ENCODE measurements at places on chromosomes 7 and 10.
A peak's percentile ranks its signal among the peaks of the same experiment; 100 is the strongest.

DNA sequence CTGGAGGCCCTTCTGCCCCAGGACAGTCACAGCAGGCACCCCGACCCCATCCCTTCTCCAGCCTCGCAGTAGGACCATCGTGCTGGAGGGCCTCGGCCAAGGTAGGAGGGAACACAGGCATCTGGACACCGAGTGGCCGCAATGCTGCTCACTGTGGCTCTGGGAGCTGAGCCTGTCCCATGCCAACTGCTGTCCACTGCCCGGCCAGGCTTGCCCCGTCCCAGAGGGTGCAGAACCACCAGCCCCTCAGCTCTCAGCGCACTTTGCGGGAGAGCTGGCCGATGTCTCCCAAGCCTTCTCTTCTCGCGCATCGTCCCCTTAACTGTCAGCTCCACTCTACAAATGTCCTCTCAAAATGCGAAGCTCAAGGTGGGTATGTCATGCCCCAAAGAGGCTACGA lies 197.2 kb downstream of the PTPRN2 start:
- DNase-seq = no peak

DNA sequence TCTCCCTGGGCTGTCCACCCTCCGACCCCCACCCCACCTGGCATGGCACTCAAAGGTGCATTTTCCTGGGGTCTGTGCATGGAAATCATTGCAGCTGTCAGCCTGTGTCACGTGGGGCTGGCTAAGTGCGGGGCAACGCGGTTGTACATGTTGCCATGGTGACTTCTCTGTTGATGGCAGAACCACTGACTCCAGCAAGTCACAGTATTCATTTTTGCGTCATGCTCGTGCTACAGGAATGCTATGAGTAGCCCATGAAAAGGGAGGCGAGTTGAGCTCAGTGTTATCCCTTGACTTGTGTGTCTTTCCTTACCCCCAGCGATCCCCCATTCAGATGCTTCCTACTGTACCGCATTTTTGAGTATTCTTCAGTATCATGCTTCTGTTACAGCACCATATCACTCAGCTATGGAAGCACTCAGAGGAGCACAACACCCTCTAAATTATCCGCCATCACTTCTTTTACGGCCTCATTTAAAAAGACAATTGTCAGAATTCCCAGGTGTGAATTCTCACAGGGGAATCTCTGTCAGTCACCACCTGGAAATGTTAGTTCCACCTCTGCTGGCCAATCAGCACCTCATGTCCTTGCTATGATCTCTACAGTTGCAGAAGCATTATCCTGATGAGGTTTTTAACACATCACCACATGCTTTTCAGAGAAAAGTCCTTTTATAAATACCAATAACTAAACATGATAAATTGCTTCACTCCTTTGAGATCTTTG lies 194.4 kb upstream of the C7orf33 start:
- no peak for DNase-seq

GRCh38 chr10:103800789-103801540 lies 54.4 kb downstream of the SH3PXD2A start:
- DNase-seq = no peak

DNA sequence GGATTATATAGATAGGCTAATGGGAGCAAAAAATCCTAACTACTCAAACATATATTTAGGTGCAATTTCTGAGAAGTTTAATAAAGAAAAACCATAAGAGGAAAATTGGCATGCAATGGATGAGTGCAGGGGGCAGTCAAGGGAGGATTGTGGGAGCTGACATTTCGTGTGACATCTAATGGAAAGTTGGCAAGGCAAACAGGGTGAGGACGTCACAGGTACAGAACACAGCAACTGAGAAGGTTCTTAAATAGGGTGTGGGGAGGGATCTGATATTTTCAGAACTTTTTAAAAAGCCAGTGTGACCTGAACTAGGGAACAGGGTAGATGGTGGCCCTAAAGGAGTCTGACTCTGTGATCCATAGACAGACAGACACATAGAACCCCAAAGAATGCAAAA lies 194.9 kb upstream of the GLI3 start:
- DNase-seq = no peak

DNA sequence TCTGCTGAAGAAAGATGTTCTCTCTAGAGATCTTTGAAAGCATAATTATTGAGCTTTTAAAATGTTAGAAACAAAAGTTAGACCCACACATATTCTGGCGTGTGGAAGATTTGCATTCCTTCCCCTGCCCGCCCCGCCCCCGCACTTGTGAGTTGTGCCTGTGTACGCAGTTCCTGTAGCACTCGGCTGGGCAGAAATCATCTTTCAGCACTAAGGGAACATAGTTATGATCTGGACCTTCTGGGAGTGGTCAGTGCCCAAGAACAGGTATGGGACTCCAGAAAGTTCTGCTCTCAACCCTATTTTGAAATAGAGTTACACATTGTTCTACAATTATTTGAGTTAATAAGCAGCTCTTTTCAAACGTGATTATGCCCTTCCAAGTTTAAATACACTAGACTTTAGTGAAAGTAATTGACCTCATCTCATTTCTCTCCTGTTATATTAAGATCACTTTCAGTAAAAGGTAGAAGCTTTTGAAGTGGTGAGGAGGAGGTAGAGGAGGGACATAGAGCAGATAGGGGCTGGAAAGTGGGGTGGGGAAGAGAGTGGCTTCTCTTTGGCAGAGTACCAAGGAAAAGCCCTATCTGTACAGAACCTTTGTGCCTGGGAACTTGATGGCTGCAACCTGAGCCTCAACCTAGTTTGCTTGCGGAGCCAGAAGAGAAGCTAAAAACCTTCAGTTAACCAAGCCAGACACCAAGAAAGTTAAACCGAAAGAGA lies 5.7 kb downstream of the BLVRA start:
- no peak for DNase-seq

- DNase-seq = no peak
Observed at GRCh38 chr7:35550831-35551230, 144.1 kb downstream of the HERPUD2 start.

GRCh38 chr10:100670828-100671479 lies 74.4 kb upstream of the PAX2 start:
- peak; percentile 81 for DNase-seq

GRCh38 chr7:110780712-110781111 lies 310.2 kb upstream of the LRRN3 start:
- DNase-seq = no peak

- no peak for DNase-seq
Observed at GRCh38 chr7:95628831-95629439, 32.6 kb upstream of the PDK4 start.

GRCh38 chr7:129702316-129702715 lies 90.8 kb downstream of the NRF1 start:
- no peak for DNase-seq

GRCh38 chr10:44824607-44825006 lies 86.5 kb upstream of the TMEM72 start:
- DNase-seq = no peak

- DNase-seq = no peak
Observed at GRCh38 chr10:118171861-118172260, 125.1 kb upstream of the RAB11FIP2 start.

DNA sequence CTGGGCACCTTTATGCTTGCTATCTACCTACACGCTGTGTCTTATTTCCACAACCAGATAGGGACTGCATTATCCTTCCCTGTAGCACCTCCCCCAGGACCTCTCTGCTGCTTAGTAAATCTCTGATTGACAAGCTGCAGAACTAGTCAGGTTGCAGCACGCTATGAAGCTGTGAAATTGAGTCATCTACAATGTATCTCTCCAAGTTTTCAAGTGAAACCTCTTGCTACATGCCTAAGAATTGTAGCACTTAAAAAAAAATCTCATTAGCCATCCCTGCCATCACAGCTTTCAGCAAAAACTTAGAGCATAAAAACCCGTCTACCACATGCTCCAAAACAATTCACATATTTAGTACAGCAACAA lies 69.7 kb upstream of the FGFR2 start:
- no peak for DNase-seq

GRCh38 chr7:52080493-52080892 lies 763.9 kb upstream of the COBL start:
- DNase-seq = no peak

GRCh38 chr10:24793648-24794379 lies 70.1 kb upstream of the ARHGAP21 start:
- peak; percentile 52 for DNase-seq

DNA sequence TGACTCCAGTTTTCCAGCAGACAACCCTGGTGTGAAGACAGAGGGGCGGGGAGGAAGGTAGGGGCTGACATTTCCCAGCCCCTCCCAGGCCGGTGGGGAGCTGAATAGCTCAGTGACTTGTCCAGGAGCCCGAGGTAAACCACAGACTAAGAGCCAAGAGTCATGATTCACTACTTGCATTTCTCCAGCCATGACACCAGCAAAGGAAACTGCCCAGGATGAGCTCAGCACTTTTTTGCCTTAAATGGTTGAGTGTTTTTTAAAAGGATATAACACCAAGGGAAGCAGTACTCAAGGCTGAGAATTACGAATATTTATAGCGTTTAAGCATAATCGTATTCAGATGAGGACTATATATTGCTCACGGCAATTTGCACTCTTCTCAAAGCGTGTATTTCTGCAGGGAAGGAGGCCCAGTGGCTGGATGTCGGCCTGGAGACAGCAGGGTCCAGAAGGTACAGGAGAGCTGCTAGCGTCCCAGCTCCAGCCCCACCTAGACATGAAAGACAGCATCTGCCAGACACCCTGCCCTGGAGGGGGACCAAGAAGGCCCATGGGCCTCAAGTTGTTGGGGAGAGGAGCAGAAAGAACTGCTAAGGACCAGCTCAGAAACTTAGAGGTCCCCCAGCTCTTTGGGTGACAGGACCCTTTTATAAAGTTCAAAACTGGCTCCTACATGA lies 141.4 kb downstream of the GRID1 start:
- peak; percentile 89 for DNase-seq

GRCh38 chr10:33382921-33383713 lies 48.6 kb upstream of the NRP1 start:
- no peak for DNase-seq

- DNase-seq = no peak
Observed at GRCh38 chr7:125930848-125931247, 1001.2 kb upstream of the POT1 start.

- no peak for DNase-seq
Observed at GRCh38 chr7:158343526-158343925, 244.1 kb downstream of the PTPRN2 start.

DNA sequence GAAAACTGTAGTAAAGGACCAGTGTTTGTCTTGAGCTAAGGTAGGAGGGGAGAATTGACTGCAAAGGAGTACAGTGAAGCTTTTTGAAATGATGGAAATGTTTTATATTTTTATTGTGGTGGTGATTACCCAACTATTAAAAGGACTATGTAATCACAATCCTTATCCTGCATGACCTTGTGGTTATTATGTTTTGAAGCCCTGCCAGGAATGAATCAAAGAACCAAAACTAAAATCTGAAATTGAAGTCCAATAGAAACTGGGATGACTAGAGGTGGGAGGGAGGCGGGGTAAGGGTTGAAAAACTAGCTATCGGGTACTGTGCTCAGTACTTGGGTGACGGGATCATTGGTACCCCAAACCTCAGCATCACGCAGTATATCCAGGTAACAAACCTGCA lies 8.2 kb downstream of the CCDC7 start:
- no peak for DNase-seq

GRCh38 chr10:120905268-120905667 lies 54.1 kb downstream of the WDR11 start:
- DNase-seq = no peak

DNA sequence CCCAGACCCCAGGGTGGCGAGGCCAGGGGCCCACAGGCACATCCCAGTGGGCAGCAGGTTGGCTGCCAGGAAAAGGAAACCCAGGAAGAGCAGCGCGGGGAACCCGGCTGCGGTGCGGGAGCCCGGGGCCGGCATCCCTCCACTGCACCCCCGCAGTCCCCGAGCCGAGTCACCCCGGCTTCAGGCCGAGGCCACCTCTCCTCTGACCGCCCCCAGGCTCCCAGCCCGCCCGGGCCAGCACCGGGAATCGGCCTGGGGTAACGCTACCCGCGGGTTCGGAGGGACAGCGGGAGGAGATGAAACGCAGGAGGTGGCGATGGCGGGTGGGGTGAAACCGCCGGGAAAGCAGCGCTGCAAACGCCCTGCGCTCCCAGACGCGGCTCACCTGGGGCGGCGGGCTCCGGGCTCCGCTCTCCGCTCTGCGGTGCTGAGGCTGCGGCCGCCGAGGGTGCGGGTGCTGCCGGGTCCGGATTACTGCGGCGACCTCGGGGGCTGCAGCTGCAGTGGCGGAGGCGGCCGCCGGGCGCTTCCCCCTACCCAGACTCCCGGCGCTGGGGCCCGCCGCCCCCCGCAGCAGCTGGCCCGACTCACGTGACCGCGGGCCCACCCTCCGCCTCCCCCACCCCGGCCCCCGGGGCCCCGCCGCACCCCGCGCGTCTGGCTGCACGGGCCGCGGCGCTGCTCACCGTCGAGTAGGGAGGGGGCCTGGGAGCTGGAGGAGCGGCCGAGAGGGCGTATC lies at the start of gene SCRN1:
Gene SCRN1, minus strand, starts transcription at position 545 of the 739 bp plus-strand sequence. CDS start 20,734 bp downstream, outside the sequence.
- DNase-seq = peak; percentile 90

GRCh38 chr7:6530626-6531491 lies 20.4 kb downstream of the GRID2IP start:
- DNase-seq = no peak

GRCh38 chr7:81761821-81762220 lies 8.0 kb downstream of the HGF start:
- DNase-seq = no peak

GRCh38 chr10:46284286-46285229 lies 2.2 kb upstream of the ANTXRL start:
- peak; percentile 94 for DNase-seq

- peak; percentile 7 for DNase-seq
Observed at GRCh38 chr10:106609470-106610266, 554.8 kb downstream of the SORCS1 start.

DNA sequence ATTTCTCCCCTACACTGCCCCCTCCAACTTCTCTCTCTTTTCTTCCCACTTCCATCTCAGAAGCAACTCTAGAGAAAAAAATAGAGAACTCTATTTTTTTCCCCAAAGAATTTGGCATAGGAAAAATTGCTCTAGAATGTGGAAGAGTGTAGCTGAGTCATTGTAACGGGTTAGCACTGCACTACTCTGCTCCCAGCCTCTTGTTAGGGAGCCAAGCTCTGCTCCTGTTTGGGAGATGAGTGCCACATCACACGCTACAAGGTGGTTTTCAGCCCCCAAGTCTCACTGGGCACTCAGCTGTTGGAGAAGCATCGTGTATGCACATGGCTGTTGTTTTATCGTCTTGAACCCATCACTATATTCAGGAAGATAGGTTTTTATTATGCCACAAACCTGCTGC lies 136.4 kb downstream of the BMPER start:
- peak; percentile 48 for DNase-seq

- DNase-seq = no peak
Observed at GRCh38 chr10:8114741-8115617, 60.5 kb downstream of the GATA3 start.
